ENCODE measurements at places on chromosomes 6 and 20.
A peak's percentile ranks its signal among the peaks of the same experiment; 100 is the strongest.

DNA sequence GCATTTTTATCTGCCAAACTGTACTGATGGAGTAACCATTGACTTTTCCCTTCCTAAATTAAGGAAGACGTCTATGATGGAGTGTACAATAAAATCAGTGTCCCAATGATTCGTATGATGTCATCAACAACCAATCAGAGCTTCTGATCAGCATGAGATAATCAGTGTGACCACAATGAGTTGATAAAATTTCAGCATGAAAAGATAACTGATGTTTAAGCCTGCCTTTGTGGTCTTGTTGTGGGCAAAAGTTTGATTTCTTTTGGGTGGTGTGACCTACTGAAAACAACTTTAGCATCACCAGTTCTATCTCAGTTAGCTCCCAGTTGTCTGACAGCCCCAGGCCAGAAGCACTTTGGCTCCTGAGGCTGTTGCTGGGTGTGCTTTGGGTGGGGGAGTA, 3.3 kb downstream of the PCIF1 start:
- peak; percentile 16 for DNase-seq

- peak; percentile 21 for DNase-seq
Measured at GRCh38 chr6:14876778-14877613, 368.9 kb upstream of the JARID2 start.

GRCh38 chr6:118810420-118811027, 83.4 kb upstream of the ASF1A start:
- no peak for DNase-seq

- DNase-seq = peak; percentile 57
Measured at GRCh38 chr6:43771210-43771857, 1.3 kb downstream of the VEGFA start.

DNA sequence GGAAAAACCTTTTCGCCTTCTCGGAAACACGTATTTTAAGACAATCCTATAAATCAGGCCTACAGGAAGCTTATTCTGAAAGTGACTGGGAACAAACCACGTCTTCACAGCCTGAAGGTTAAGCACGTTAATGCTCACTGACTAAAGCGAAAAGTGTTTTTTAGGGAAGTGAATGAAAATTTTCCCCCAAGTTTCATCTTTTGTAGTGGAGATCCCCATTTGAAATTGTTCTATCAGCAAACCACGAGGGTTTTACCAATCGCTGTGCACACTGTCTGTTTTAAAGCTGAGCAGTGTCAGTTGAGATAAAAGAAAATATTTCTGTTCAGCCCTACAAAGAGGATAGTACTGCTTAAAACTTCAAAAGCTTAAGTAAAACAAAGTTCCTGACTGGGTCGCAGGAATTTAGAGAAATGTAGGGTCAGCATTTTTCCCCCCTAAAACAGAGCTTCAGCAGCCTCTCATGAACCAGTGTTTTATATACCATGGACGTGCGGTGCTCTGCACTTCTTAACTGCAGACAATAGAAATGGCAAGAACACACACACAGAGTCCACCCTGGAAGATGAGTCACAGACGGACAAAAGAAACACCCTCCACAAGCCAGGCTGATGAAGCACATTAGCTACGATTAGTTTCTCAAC, 34.9 kb downstream of the SLC22A23 start:
- no peak for DNase-seq

DNA sequence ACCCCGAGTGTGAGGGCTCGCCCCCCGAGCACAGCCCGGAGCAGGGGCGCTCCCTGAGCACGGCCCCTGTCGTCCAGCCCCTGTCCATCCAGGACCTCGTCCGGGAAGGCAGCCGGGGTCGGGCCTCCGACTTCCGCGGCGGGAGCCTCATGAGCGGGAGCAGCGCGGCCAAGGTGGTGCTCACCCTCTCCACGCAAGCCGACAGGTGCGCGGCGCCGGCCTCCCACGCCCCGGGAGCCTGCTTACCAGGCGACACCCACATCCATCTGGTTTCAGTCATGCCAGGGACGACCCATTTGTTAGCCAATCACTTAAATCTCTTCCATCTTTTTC, 73.5 kb upstream of the PBOV1 start:
- no peak for DNase-seq

GRCh38 chr6:106474466-106474865, 113.9 kb downstream of the CRYBG1 start:
- DNase-seq = no peak

DNA sequence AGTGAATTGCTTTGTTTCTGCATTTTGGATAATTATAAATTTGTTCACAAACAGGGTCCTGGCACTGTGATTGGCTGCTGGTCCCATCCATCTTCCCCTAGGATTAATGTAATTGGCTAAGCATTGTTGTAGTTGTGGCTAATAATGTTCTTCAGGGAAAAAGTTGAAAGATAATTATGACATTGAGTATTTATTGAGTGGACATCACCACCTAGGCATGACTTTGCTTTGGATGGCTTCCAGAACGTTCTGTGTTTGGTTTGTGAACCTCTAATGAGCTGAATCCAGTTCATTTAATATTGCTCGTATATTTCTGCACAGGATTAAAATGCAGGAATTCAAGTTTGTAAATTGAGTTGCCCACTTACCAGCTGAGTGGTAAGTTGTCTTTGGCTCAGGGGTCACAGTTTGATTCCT, 55.1 kb downstream of the ARID1B start:
- no peak for DNase-seq

DNA sequence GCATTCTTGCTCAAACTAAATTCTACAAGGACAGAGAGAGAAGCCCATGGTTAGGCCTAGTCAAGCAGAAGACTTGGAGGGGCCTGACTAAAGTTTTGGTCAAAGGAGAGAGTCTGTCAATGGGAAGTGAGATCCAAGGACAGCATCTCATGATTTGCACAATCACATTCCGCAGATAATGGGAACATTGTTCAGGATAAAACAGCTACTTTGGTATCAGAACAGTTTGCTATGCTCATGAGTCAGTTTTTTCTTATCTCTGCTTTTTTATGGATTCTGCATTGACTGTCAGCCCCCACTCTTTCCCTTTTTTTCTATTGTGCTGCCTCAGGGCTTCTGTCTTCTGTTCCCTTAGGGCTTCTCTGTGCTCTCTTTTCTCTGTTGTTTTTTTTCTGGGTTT, 28.6 kb downstream of the AKAP7 start:
- peak; percentile 13 for DNase-seq

- peak; percentile 66 for DNase-seq
Measured at GRCh38 chr20:23507346-23507745, 16.4 kb downstream of the CST8 start.

DNA sequence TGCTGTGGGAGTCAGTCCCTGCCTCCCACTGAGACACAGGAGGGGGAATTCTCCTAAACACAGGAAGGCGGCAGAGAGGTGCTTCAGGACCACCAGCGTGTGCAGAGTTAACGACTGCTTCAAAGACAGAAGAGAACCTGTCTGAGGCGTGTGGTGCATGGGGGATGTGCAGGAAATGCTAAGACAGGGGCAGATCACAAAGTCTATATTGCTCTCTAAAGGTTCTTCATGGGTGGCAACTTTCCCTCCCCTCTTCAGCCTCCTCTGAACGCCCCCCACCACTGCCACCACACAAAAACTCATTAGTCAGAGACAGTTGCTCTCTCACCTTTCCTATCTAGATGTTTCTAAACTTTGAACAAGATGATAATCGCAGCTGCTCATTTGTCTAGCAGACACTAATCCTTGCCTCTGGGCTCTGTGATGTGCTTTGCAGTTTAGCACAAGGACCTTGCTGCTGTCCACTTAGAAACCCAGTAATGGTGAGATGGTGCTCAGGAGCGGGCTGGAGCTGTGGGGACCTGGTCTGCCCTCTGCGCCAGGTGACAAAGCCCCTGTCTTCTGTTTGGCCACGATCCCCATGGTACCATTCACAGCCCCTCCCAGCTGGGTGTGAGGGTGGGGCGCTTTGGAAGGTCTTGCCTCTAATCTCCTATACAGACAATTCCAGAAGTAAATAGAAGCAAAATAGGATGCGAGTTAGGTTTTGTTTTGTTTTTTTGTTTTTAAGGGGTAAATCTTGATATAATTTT, 219.6 kb downstream of the NRN1 start:
- no peak for DNase-seq

DNA sequence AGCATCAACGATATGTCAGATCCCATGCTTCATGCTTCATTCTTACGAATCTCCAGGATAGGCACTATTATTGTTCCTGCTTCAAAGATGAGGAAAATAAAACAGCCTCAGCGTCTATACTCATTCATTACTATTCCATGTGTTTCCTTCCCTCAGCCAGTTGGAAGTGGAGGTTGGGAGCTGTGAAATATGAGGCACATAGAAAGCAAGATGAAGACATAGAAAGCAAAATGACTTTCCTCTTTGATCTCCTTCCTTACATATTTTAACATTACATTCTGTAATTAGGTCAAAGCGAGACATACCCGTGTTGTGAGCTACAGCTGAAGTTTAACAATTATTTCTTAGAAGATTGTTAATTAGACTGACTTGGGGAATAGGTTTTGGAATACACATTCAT, 125.4 kb downstream of the FYN start:
- no peak for DNase-seq

DNA sequence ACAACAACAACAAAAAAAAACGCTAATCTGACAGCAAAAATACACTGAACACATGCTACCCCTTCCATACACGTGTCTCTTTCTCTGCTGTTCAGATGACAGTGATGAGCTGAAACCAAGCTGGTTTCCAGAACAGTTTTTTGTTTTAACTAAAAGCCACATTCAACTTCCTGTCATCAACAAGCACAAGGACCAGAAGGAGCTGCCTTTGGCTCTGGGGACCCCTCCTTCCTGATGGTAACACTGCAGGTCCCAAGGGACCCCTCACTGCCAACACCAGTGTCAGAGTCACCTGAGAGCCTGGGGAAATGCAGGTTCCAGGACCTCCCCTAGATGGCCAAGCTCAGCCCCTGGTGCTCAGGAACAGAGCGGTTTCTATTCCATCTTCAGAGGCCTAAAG, 6.0 kb downstream of the CST7 start:
- no peak for DNase-seq

DNA sequence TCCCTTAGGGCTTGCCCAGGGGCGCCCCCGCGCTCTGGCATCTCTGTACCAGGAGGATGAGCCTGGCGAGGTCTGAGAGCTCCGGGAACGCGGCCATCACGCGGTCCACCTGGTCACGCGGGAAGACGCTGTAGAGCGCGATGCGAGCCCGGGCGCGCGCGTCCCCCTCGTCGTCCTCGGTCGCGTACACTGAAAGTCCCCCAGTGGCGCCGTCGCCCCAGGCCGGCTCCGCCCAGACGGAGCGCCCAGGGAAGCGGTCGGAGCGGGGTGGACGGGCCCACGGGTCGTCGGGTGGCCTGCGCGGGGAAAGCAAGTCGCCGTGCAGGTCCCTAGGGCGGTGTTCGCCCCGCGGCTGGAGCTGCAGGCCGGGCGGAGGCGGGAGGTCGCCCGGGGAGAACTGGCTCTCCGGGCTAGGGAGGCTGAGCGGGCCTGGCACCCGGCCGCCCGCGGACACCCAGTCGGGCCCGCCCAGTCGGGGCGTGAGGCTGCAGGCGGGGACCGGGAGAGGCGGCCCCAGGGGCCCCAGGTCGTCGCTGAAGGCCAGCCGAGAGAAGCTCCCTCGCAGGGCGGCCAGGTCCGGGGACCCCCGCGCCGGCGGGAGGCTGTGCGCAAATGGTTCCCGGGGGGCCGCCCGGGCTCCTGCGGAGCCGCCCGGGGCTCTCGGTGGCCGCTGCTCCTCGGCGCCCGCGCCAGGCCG, 34.0 kb downstream of the ZC3H12D start:
- DNase-seq = no peak

DNA sequence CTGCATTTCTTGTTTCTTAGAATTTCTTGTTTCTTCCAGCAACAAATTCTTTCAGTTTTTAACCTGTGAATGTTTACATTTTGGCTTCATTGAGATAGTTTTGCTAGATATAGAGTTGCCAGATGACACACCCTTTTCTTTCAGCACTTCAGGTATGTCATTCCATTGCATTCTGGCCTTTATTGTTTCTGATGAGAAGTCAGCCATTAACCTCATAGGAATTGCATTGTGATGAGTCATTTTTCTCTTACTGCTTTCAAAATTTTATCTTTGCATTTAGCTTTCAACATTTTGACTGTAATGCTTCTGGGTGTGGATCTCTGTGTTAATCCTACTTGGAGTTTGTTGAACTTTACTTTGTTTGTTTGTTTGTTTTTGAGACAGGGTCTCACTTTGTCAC, 440.3 kb upstream of the HS3ST5 start:
- DNase-seq = peak; percentile 52

- no peak for DNase-seq
Measured at GRCh38 chr6:37155394-37156312, 14.3 kb upstream of the PIM1 start.

DNA sequence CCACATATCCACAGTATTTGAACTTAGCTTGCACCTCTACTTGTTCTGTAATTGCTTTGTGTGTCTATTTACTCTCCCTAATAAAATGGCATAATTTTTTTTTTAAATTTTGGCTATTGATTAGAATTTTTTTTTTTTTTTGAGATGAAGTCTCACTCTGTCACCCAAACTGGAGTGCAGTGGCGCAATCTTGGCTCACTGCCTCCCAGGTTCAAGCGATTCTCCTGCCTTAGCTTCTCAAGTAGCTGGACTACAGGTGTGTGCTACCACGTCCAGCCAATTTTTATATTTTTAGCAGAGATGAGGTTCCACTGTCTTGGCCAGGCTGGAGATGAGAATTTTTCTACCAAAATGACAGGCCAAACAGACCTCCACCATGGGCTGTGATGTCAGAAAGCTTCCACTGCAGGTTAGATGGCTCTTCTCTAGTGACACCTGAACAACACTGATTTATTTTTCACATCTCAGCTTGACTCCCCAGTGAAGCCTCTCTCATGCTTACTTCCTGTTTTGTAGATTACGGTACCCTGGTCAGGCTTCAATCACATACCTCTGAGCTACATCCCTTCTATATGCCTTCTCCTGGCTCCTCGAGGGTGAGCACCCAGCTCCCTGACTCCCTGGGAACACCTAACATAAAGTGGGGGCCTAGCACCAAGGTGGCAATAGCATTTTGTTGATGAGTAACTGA, 112.8 kb downstream of the ARHGAP18 start:
- no peak for DNase-seq

- DNase-seq = peak; percentile 45
Measured at GRCh38 chr20:18004384-18005031, 35.7 kb downstream of the MGME1 start.

DNA sequence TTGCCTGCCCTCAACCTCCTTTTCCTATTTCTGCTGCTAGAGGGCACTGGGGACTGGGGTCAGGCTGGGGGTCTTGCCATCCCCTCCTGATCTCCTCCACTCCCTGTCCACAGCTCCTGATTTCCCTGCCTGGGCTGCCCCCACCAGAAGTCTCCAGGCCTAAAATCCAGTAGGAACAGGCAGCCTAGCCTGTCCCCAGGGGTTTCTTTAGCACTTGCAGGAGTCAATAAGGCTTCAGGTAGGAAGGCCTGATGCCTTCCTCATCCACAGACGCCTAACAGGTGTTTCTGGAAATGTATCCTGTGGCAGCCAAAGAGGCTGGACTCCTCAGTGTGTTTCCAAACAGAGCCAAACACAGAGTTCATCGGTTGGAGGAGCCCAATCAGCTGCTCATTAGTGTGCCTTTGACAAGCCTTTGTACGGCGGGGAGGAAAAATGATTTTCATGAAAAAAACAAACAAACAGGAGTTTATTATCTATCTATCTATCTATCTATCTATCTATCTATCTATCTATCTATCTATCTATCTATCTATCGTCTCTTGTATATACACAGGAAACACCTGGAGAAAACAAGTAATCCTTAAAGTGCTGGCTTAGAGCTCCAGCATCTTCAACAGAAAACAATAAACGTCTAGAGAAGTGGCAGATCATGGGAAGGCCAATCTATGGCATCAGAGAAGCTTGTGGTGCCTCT, 3.7 kb upstream of the RAET1E start:
- no peak for DNase-seq
